ENCODE measurements at places on chromosomes 1 and 21.

- peak; percentile 67 for DNase-seq
Measured at GRCh38 chr1:248906753-248907661, 972 bp downstream of the PGBD2 start.

DNA sequence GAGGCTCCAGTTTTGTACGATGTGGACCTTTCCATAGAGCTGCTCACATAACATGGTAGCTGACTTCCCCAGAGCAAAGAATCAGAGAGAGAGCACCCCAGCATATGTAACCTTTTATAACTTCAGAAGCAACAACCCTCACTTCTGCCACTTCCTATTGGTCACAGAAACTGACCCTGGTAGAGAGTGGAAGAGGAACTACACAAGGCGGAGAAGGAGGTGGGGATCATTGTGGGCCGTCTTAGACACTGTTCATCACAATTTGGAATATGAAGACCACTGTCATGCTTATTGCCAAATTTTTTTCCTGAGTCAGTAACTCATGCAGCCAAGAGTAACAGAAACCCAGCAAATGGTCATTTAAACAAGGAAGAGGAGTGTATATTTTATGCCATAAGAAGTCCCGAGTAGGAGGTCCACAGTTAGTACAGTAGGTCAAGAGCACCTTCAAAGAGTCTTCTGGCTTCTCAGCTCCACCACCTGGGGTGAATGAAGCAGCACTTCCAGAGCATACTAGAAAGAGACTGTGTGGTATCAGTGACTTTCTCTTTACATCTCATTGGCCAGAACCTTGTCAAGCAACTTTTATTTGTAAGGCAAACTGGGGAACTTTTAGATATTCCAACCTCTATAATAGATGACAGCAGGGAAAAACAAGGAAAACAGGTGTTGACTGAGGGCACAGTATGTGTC lies 71.8 kb downstream of the ODF2L start:
- DNase-seq: no peak

GRCh38 chr1:153375511-153375910 lies at the start of gene S100A12:
S100A12 (minus strand) TSS chr1:153375621; CDS start chr1:153374592, 1,029 bp downstream.
- no peak for DNase-seq

DNA sequence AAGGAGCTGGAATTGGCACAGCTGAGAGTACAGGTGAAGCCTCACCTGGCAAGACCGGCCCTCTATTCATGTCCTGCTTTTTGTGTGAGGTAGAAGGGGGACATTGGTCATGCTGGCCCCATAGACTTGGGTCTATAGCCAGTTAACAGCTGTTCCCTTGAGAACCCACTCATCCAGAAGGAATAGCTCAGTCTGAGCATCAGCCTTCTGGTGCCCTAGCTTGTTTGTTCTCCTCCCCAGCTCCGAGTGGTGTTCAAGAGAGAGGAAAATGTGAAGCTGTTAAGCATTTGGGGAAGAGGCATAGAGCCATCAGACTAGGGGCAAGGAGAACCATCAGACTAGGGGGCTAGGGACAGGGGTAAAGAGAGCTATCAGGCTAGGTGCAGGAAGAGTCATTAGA lies 290.9 kb downstream of the SIPA1L2 start:
- no peak for DNase-seq

Measured in NCI-H1436 treated with DMSO at 0.1 percent for 48 hours (cell line).